ENCODE measurements at places on chromosomes 11 and 22.

DNA sequence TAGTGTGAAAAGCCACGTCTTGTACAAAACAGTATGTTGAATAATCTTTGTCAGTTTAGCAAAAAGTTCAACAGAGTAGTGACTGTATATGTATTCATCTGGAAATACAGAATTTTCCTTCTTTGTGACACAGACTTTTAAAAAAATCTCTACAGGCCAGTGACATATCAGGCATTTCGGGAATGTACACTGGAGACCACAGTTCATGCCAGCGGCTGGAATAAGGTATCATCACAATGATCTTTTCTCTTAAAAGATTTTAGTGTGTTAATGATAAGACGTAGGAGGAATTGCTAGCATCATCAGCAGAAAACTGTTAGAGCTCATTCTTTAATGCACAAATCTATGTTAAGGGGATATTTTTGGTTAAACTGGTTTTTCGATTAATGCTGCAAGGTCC is 57.4 kb downstream of the BCL2L13 start:
- DNase-seq = no peak

DNA sequence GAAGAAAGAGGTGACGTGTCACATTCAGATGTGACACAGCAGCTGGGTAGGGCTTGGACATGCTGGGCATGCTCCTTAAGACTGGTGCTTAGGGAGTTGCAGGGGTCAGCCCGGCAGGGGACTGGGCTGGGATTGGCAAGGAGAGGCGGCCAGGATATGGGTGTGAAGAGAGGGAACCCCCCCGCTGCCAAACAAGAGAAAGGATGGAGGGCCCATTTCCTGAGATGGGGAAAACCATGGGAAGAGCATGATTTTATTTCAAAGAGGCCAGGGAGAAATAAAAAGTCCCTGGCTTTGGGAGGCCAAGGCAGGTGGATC is 5.3 kb downstream of the ATF4 start:
- DNase-seq = no peak

- DNase-seq = no peak
These were observed 30.6 kb upstream of the TSKU start for GRCh38 chr11:76752321-76753143.

DNA sequence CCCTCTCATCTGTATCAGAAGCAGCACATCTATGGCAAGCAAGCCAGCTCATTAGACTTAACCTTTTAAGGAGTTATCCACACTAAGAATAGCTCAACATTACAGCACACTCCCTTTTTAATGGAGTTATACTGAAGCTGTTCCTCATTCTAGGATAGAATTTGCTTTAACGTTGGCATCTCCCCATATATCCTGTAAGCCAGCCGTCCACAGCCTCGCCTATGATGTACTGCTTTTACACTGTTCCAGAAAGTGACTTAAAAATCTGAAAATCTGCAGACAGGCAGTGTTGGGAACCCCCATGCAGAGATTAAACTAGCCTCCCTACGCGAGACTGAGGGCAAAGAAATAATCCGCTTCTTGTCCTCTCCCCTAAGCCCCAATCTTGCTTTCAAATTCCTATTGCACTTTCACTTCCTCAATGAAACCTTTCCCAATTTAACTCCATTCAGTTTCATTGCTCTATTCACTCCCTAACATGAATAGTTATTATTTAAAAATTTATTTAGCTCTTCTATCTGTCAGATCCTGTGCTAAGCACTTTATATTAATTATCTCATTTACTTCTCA is 225.0 kb downstream of the BLID start:
- DNase-seq = no peak

DNA sequence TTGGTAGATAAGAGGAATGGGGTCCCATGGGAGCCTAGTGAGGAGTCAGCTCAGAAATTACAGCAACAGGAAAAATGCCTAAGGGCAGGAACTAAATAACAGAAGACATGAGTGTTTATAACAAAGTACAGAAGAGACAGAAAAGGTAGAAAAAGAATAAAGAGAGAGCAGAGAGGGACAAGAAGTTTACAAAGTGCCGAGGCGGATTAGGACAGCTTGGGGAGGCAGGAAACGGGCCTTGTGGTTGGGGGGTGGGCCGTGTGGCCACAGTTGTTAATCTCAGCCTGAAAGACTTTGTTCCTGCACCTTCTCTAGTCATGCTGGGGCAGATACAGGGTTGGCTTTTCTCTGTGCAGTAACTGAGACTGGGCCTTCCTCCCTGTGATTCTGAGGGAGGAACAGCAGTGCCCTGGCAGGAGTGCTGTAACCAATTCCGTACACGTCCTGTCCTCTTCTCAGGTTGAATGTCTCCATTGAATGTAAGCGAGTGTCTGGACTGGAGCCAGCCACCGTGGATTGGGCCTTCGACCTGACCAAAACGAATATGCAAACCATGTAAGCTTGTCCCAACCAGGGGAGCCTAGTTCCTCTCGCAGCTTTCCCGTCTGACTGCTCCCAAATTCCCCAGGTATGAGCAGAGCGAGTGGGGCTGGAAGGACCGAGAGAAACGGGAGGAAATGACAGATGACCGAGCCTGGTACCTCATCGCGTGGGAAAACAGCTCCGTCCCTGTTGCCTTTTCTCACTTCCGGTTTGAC is 13.2 kb downstream of the NAA40 start:
- no peak for DNase-seq

DNA sequence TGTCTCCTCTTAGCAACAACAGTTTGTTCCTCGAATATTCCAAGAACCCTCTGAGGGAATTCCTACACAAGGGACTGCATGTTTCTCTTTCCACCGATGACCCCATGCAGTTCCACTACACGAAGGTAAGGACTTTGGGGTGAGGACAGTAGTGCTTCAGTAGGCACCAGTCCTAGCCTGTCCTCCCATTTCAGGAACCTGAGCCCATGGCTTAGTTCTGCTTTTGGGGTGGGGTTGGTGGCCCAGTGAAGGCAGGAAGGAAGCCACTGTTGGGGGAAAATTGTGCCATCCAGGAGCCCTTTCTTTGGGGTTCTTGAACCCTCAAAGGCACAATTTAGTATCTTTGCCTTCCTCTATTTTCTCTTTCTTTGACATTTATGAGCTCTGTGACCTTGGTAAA is 38.2 kb downstream of the RNF141 start:
- no peak for DNase-seq

GRCh38 chr22:25558341-25558740 is 6.1 kb upstream of the GRK3 start:
- no peak for DNase-seq

GRCh38 chr22:24181996-24182899 is 961 bp downstream of the SUSD2 start:
- DNase-seq = no peak

- no peak for DNase-seq
These were observed 31.5 kb upstream of the KRTAP5-7 start for GRCh38 chr11:71495286-71496230.

DNA sequence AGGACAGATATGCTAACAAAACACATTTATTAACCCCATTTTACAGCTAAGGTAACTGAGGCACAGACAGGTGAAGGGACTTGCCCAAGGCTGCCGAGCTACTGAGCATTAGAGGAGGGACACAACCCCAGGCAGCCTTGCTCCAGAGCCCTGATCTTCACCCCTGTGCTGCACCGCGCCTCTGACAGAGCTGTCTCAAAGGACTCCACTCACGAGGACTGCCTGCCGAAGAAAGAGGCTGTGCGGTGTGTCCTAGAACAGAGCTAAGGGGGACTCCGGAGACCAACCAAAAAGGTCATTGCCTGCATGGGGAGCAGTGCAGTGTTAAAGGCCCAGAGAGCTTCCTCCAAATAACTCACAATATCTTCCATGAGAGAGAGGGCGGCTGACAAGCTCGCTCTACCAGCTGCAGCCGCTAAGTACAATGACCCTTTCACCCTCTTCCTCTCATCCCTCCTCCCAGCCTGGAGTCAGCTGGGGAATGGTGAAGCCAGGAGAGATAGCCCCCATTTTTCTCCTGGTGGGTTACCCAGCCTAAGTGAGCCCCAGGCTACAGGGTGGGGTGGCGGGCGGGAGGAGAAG is 119.2 kb downstream of the DSCAML1 start:
- DNase-seq = no peak

DNA sequence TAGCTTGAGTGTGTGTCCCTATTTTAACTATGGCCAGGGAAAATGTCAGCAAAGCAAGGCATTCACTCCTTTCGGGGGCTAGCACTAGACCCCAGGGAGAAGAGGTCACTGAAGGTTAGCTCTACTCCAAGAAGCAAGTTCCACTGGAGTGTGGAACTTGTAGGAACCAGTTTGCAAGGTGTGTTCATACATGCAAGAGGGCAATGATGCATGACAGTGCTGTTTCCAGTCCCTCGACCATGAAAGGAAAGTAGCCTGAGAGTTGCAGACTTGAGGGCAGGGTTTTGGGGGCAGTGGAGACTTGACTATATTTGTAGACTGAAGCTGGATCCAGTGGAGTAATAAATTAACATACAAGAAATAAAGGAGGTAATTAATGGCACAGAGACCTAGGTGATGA is 21.6 kb upstream of the SLC36A4 start:
- no peak for DNase-seq

DNA sequence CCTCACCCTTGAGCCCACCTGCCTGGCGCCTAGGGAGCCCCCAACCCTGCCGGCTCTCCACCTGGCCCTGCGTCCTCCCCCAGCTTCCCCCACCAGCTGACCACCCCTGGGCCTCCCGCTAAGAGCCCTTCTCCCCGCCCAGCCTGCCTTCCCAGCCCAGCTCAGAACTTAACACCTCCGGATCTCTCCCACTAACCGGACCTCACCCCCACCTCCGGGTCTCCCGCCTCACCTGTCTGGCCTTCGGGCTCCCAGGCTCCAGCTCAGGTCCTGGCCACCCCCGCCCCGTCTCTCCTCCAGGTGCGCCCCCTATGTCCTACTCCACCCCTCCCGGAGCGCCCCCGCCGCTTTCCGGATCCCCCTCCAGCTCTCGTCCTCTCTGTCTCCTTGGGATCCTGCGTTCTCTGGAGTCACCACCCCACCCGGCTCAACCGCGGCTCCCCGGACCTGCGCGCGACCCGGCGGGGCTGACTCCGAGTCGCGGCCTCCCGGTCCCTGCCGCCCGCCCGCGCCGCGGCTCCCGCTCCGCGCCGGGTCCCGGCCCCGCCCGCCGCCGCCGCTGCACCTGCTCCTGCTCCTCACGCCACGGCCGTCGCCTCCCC is at the start of gene KCNJ11:
Gene KCNJ11 (minus strand): TSS at position 51 of the 602 bp plus-strand sequence. CDS start 568 bp downstream, outside the sequence.
- DNase-seq = no peak

DNA sequence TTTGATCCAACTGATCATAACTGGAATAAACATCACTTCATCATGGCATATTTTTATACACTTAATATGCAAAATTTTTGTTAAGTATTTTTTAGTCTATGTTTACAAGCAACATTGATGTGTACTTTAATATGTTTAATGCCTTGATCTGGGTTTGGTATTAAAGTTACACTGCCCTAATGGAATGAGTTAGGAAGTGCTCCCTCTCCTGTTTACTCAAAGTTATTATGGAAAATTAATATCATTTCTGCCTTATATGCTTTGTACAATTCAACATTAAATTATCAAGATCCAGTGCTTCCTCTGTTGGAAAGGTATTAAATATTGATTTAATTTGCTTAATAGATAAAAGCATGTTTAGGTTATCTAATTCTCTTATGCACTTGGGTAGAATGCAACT is 927.3 kb upstream of the RAG2 start:
- no peak for DNase-seq

DNA sequence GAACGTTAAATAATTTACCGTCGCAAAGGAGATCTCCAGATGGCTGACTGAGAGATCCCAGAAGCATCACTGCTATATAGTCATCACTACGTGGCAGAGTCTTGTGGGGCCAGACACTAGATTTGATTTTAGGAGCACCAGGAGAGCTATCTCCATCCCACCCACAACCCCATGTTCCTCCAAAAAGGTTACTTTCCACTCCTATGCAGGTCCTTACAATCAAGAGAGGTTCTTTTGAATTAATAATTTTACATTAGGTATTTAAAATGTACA is 19.4 kb downstream of the GUCY1A2 start:
- no peak for DNase-seq

DNA sequence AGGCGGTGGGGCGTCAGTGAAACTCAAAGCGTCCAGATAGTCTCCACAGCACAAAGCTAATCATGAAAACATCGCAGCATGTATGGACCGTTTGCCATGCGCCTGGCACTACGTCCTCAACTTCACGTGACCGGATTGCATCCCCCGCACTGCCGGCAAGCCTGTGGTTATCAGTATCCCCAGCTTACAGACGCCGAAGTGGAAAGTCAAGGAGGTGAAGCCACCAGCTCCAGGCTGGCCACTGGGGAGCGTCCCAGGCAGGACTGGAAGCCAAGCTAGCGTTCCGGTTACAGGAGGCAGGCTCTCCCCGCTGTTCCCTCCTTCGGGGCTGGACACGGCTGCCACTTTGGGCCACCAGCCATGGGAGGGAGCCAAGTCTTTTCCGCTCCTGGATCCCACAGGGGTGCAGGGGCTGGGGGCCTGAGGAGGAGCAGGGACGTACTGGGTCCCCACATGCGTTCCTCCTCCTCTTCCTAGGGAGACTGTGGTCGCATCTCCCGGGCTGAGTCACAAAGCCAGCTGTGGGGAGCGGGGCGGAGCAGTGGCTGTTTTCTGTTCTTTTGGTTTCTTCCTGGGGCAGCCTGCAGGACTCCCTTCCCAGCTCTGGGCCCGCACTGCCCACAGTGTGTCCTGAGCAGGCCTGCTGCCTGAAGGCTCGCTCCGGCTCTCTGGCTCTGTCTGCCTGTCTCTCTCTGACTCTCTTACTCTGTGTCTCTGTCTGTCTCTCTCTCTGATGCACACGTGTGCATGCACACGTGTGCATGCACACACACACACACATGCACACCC is 4.3 kb upstream of the OSBPL5 start:
- DNase-seq = no peak

DNA sequence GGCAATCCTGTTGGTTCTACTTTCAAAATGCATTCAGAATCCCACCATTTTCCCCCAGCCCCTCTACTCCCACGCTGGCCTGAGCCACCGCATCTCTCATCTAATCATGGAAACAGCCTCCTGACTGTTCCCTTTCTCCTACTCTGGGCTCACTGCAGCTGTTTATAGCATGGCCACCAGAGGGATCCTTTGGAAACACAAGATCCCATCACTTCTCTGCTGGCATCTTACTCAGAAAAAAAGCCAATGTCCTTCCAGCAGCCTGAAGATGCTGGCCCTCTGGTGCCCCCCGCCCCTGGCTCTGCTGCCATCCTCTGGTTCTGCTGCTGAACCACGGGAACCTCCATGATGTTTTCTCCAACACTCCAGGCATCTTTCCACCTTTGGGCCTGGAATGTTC is 11.1 kb downstream of the MS4A8 start:
- DNase-seq = no peak

- no peak for DNase-seq
These were observed 380.7 kb downstream of the MN1 start for GRCh38 chr22:27420817-27421361.

DNA sequence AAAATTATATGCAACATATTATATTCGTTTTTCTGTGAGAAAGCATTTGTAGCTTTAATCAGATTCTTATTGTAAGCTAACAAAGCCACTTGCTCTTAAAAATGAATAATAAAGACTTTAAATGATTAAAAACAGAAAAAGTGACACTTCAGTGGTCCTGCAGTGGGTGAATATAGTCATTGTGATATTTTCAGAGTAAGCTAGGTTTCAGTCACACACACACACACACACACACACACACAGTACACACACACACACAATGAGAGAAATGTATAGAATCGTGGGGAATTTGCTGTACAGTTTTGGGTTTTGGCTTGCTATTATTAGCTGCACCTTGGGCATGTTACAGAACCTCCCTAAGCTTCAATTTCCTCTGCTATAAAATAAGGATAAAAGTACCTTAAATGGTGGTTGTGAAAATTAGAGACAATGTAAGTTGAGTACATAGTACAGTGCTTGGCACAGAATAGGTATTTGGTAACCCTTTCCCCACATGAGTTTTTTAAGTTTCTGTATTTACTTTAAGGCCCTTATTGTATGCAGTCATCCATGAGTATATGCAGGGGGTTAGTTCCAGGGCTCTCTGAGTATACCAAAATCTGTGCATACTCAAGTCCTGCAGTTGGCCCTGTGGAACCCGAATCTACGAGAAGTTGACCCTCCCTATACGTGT is 39.8 kb downstream of the CSTPP1 start:
- DNase-seq = no peak

Measured in NCI-H1694 treated with DMSO at 0.1 percent for 48 hours (cell line).